ENCODE measurements at places on chromosomes 3 and 15.
A peak's percentile ranks its signal among the peaks of the same experiment; 100 is the strongest.

GRCh38 chr3:151750678-151751077 is 17.0 kb downstream of the AADACL2 start:
- no peak for DNase-seq

- DNase-seq = peak; percentile 4
Observed at GRCh38 chr3:65837604-65838003, 201.1 kb downstream of the MAGI1 start.

GRCh38 chr3:38119821-38120692 is 16.9 kb downstream of the ACAA1 start:
- DNase-seq = no peak

DNA sequence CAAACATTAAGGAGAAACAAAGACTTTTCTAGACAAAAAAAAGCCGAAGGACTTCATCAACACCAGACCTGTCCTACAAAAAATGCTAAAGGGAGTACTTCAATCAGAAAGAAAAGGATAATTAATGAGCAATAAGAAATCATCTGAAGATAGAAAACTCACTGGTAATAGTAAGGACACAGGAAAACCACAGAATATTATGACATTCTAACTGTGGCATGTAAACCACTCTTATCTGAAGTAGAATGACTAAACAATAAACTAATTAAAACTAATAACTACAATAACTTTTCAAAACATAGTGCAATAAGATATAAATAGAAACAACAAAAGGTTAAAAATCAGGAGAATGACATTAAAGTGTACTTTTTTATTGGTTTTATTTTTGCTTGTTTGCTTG is 584.5 kb upstream of the CCDC54 start:
- DNase-seq = no peak

- DNase-seq = no peak
Observed at GRCh38 chr15:77985031-77985930, 92.2 kb downstream of the TBC1D2B start.

- peak; percentile 55 for DNase-seq
Observed at GRCh38 chr3:112002096-112002971, 3.6 kb downstream of the TAGLN3 start.

GRCh38 chr3:148332509-148332908 is 365.2 kb upstream of the AGTR1 start:
- DNase-seq = no peak

GRCh38 chr3:119864476-119864875 is 82.6 kb downstream of the NR1I2 start:
- DNase-seq = no peak

GRCh38 chr3:89107461-89108290 is at the start of gene EPHA3:
EPHA3 (plus strand) TSS chr3:89107621; CDS start chr3:89107749, 128 bp downstream.
- DNase-seq = peak; percentile 73

GRCh38 chr3:126930936-126931600 is 51.8 kb upstream of the PLXNA1 start:
- DNase-seq = no peak

- no peak for DNase-seq
Observed at GRCh38 chr3:62167566-62168262, 205.6 kb downstream of the FEZF2 start.

DNA sequence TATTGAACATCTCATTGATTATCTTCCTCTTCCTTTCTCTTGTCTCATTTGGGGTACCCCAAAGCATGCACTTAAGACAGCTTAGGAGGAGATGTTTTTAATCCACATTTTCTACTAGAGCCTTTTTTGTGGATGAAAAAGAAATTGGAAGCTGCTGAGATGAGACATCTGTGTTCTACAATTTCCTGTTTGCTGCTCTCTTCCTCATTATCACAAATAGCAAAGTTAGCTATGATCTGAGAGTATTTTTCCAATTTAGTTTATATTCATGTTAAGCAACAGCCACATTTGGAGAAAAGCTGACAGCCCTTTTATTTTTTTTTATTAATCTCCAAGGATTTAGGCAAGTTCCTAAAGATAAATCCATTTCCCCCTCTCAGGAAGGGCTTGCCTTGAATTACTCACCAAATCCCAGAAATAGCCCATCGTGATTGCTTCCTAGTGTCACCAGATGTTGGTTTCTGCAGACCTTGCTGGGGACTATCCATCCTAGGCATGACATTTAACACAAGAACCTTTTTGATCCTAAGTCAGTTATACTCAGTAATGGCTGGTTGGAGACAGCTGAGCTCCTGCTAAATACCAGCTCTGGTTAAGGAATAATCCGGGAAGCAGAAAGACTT is 70.8 kb upstream of the FILIP1L start:
- peak; percentile 32 for DNase-seq

DNA sequence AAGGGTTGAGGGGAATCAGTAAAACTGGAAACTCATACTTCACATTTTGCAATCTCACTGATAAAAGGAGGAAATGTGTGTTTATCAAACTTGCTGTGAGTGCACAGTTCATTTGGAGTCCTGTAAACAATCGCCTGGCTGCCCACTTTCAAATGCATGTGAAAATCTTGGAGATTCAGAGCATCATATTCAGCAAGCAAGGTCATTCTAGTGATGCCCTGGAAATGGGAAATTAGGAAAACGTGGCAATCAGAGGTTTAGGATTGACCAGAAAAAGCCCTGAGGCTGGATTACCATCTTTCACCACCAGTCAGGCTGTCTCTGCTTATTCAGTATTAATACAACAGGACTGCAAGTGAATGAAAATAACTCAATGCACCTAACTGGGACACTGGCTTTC is 23.9 kb downstream of the DPH6 start:
- DNase-seq = no peak

- no peak for DNase-seq
Observed at GRCh38 chr3:14244521-14245247, 66.1 kb downstream of the LSM3 start.

DNA sequence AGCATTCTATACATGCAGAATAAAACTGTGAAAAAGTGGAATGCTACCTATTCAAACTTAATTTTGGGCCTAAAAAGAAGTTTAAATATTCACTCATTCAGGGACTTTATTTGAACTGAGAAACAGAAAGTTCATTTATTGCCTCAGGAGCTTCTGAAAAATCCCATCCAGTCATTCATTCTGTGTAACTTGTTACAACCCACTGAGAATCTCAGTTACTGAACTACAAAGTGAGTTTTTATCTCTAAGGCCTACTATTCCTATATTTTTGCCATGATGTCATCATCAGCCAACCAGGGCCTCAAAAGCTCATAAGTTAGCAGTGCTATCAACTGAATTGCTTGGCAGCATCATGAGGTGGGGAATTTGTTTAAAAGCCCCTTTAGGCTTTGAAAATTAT is 98.0 kb upstream of the BOC start:
- DNase-seq = no peak

DNA sequence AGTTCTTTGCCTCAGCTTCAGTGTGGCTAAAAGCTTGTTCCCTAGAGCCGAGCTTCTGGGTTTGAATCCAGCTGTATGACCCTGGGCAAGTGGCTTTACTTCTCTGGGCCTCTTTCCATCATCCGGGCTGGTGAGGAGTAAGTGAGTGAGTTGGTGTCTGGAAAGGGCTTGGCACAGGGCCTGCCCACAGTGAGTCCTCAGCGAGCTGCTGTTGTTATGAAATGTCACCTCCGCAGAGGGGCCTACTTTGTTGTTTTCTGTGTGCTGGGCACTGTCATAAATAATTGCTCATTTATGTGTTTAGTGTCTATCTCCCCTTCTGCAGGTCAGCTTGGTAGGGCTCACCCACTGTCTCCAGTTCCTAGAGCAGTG is 31.7 kb downstream of the SLC6A6 start:
- peak; percentile 81 for DNase-seq

- peak; percentile 30 for DNase-seq
Observed at GRCh38 chr3:121545049-121545573, 677 bp downstream of the POLQ start.

DNA sequence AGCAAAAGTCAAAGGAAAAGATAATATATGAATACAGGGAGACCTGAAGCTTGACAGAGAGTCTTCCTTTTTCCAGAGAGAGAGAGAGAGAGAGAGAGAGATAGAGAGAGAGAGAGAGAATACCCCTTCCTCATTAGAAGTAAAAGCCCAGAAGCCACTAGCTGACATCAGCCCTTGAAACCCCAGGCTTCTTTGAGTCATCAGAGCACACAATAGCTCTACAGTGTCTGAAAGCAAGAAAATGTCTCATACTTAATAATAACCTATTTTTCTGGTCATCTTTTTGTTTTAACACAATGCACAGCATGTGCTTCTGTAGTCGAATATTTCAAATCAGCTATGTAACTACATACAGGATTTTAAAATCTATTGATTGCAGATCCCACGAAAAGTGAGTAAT is 109.2 kb upstream of the NANOGP8 start:
- no peak for DNase-seq

GRCh38 chr3:183814240-183814639 is 11.1 kb downstream of the MAP6D1 start:
- no peak for DNase-seq

- DNase-seq = no peak
Observed at GRCh38 chr3:180283251-180283650, 246.5 kb upstream of the PEX5L start.

DNA sequence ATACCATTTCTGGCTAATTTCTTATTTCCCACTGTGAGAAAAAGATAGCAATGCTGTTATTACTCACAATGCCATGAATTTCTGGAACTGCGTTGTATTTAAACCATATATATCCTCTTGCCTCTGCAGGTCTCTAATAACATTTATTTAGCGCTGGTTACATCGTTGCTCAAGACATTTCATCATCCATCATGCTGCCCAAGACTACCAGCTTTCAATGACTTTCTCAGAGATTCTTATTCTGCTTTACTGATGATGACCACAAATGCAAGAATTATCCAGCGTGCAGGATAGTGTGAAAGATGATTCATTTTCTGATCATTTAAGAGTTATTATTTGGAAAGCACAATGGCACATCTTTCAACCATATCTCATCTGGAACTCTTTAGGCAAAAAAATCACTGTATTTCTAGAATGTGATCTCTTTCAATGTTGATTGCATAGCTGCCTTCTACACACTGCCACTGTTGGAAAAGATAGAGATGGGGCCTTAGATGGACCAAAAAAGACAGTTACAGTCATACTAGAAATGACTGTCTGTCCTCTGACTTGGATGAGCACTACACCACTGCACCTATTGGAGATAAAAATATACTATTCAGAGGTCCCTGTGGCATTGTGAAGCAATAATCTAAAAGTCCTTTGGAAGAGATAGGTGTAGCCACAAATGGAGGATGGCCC is 716.1 kb downstream of the NSUN3 start:
- no peak for DNase-seq

GRCh38 chr3:143612541-143612940 is 235.7 kb downstream of the SLC9A9 start:
- no peak for DNase-seq

- DNase-seq = no peak
Observed at GRCh38 chr3:127710155-127710941, 37.6 kb downstream of the ABTB1 start.

Data from suppressor macrophage (primary cell).